ENCODE measurements at places on chromosomes 12 and 14.

DNA sequence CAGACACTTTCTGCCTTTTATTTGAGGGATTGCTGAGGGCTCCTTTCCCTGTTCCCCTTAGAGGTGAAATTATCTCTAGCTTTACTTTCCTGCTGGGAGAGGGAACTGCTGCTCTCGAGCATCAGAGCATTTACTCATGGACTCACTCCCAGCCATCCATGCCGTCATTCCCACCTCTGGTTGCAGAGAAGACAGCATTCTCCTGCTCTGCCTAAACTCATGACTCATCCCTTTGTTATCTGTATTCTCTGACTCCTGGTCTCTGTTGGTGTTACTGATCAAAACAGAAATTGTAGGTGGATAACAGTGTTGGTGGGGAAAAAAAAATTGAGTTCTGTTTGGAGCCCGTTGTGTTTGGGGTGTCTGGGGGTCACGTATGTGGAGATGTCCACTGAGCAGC lies 159.3 kb downstream of the TTC8 start:
- DNase-seq, result no peak

DNA sequence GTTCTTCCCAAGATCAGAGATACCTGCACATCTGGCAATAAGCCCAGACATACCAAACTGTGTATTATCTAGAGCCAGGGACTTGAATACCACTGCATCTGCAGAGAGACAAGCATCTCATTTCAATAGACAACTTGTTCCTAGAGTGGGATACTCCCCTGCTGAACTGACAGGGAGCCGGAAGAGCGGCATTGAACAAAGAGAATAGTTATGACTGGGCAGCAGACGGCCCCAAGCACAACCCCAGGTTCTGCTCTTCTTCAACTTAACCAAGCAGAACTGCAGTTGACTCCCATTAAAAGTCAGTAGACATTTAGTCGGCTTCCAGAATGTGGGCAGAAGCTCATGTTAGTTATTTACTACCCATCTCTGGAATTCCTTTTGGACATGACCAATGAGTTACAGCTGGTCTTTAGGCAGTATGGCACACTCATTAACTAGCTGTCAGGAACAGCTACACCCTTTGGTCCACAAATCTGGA lies 112.9 kb downstream of the HMGA2 start:
- no peak for DNase-seq

GRCh38 chr12:94146166-94146936 lies 2.0 kb upstream of the PLXNC1 start:
- DNase-seq, result no peak

GRCh38 chr12:27425306-27425705 lies 21.2 kb upstream of the SMCO2 start:
- DNase-seq, result no peak

- DNase-seq, result no peak
Measured at GRCh38 chr12:59733200-59733599, 137.4 kb downstream of the SLC16A7 start.

- peak; percentile 18 for DNase-seq
Measured at GRCh38 chr14:103185051-103186029, 62.1 kb downstream of the TNFAIP2 start.

DNA sequence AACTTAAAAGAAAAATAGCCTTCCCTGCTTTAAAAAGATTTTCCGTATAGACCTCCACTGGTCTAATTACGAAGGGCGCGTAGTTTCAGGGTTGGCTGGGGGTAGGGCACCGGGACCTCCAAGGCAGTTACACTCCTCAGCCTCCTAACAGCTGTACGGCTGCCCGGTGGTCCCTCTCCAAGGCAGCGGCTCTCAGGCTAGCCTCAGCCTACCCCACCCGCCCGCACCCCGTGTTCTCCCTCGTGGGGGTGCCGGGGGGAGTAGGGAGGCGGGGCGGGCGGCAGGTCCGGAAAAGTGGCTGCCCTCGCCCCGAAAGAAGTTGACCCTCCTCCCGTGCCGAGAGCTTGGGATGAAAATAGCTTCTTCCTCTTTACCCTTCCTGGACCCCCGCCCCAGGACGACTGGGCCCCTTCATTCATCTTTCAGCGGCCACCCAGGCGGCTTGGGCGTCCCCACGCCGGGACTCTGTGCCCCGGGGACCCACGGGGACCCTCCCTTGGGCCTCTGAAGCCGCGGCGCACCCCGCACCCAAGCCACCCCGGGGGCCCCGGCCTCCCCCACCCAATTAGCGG lies 991 bp upstream of the RCOR1 start:
- DNase-seq, result peak; percentile 14

DNA sequence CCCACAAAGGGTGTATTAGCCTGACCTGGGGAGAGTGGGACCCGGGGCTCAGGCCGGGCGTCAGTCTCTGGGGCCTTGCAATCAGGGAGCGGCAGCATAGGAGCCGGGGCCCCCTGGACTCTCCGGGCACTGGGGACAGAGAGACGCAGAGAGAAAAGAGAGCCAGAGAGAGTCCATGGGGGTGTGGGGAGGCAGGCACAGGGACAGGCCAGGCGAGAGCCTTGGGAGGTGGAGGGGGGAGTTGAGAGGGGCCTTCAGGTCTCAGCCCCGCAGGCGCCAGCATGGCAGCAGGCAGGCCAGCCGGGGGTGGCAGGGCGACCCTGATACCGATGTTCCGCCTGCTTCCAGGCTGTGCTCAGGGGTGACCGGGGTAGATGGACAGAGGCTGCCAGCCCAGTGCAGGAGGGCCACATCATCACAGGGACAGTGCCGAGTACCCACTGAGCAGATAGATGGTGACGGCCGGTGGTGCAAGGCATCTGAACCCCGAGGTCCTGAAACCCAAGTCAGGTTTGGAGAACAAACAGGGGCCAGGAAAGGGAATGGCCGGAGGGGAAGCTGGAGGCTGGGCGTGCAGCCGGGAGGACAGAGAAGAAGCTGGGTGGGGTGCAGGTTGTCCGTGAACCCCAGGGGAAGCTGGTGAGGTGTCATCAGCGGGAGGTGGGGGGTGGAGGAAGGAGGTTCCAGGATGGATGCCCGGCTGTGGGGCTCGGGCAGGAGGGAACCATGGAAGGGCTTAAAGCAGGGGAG lies 2.9 kb downstream of the EXOC3L4 start:
- no peak for DNase-seq

- DNase-seq, result no peak
Measured at GRCh38 chr14:22979748-22980392, 2.5 kb downstream of the AJUBA start.
